ENCODE measurements at places on chromosomes 6 and 20. TPM values are rescaled to one million over a fixed set of nuclear protein-coding genes. Genes with fewer than 3 reads are reported as not detected.
A peak's percentile ranks its signal among the peaks of the same experiment; 100 is the strongest.

Gene COL19A1
- not detected for total RNA-seq

Gene C6orf15
- 1.4 TPM for total RNA-seq

Gene IRAK1BP1
- total RNA-seq, result 8.1 TPM

DNA sequence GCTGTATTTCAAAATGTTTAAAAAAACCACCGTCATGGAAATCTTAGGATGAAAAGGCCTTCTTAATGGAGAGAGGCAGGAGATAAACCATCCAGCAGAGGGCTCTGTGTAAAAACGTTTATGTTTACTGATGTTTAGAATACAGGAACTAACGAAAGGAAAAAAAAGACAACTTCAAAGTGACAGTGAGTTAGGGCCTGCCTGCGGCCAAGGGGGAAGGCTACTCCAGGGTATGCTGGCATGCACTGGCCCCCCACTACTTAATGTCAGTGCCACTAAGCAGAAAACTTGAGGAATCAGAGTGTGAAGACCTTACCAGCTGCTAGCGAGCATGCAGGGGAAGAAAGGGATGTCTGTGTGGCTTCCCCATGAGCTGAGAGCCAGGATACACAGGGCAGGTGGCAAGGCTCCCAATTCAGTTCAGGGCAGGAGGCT lies 47.7 kb downstream of the AKAP7 start:
- peak; percentile 39 for DNase-seq

DNA sequence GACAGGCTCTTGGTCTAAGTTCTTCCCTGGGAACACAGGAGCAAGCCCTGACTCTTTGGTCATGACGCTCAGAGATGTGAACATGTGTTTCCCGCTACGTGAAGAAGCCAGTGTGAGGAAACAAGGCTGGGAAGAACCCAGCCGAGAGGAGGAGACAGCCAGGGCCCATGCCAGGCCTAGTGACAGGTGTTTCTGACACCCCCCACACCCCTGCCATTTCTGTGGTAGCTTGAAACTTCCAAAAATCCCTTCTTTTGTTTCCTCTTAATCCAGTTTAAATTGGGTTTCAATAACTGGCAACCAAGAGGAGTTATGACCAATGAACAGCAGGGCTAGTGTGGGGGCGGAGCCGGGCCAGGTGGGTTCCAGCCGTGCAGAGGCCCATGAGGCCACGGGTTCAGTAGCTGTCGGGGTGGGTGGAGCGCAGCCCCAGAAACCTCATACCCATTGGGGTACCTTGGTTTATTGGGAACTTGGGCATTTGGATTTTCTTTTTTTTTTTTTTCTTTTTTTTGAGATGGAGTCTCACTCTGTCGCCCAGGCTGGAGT lies 33.5 kb downstream of the WRNIP1 start:
- DNase-seq, result no peak

DNA sequence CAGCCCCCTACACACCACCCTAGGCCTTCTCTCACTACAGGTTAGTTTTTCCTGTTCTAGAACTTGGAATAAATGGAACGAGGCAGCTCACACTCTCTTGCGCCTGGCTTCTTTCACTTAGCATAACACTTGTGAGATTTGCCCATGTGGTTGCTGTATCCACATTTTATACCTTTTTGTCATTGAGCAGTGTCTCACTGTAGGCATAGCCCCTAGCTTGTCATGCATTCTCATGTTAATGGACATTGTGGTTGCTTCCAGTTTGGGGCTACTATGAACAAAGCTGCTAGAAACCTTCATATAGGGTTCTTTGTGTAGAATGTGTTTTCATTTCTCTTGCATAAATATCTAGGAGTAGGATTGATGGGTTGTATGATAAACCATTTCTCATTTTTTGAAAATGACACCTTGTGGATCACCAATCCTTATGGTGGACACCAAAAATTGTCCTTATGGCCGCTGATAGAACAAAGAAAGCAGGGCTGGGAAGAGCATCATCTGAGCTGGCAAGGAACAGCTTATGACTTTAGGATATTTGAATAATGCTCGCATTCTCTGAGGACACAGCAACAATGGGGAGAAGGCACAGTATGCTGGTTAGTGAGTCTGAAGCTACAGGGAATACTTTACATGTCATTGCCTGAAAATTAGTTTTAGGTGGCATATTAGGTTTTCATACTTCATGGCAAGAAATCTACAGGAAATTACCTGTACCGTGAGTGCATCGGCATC lies 9.8 kb upstream of the SLC22A23 start:
- no peak for DNase-seq
